Activated T-helper 1 cell treated with anti-CD3 and anti-CD28 coated beads, Interleukin-12 subunit alpha, Interleukin-12 subunit beta, Interleukin-2, Interleukin-4 antibody, amounts not matched to agents 30 ng/mL and 10 ng/mL and 1 ng/mL, durations not matched to agents 14 hours and 24 hours and 36 hours (primary cell): ENCODE measurements at places on chromosomes 16 and 17.
A peak's percentile ranks its signal among the peaks of the same experiment; 100 is the strongest.

DNA sequence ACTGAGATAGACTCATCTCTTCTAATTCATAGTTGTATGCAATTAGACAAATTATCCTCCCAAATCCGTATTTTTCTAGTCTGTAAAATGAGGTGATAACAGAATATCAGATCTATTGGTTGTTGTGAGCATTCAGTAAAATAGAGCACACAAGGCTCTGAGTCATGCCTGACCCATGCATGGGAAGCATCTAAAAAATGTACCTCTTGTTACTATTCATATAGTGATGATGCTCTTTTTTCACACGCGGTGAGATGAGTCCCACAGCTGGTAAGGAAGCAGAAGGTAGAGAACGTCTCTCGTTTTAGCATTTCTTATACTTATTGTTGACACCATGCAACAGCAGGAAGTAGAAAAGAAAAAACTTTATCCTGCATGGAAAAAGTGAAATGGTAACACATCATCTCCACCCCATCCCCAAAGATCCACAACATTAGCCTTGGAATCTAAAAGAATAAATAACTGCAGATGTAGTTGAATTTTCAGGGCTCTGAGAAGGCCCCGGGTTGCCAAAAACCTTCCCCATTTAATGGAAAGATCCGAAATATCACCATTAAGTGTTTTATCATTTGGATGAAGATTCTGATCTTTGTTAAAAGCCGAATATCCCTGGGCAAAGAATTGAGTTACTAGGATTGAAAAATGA, 215.6 kb downstream of the TMEM114 start:
- DNase-seq: no peak

- DNase-seq: no peak
These were observed 7.1 kb downstream of the POLDIP2 start for GRCh38 chr17:28350271-28350670.

DNA sequence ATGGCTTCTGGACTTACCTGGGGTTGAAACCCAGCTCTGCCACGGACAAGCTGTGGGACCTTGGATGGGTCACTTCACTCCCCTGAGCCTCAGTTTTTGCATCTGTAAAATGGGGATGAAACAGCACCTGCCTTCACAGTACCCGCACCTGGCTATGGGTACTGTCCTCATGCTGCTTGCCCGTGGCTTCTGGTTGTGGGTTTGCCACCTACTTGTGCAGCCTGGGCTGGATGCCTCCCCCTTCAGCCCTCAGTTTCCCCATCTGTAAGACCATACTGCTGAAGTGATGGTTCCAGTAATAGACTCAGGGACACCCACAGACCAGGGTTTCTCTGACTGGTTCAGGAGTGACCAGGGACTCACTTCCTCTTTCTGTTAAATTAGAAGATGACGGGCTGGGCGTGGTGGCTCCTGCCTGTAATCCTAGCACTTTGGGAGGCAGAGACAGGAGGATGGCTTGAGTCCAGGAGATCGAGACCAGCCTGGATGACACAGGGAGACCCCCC, 9.4 kb downstream of the GLIS2 start:
- DNase-seq: no peak

GRCh38 chr17:7004398-7005253, 7.8 kb upstream of the RNASEK start:
- DNase-seq: peak; percentile 48

GRCh38 chr17:55641676-55642081, 81.0 kb downstream of the TMEM100 start:
- DNase-seq: peak; percentile 4

GRCh38 chr16:8864480-8865110, 4.2 kb downstream of the CARHSP1 start:
- no peak for DNase-seq

DNA sequence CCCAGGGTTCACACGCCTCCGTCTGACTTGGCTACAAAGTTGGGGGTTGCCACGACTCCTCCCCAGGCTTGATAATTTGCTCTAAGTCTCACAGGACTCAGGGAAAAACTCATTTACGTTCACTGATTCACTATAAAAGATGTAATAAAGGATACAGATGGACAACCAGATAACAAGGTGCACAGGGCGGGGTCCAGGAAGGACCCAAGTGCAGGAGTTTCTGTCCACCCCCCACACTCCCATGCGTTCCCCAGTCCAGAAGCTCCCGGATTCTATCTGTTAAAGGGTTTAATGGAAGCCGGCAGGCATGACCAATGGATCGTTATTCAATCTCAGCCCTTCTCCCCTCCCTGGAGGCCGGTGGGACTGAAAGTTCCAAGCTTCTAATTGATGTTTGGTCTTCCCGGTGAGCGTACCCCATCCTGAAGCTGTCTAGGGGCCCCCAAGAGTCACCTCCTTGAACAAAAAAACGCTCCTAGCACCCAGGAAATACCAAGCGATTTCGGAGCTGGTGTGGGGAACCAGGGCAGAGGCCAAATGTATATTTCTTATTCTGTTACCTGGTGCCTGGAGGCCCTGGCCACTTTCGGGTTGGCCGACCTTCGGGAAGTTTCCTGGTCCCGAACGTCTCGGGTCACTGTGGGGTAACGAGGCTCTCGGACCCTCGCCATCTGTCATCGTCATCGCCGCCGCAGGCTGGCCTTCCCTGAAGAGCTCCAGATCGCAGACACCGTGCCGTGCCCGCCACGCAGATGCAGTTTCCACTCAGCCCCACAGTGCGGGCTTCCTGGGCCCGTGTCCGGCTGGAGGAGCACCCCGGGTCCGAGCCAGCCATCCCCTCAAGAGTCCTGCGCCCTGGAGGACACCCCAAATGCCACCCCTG, 13.5 kb upstream of the METRNL start:
- DNase-seq: no peak

GRCh38 chr16:12674071-12674470, 129.6 kb downstream of the CPPED1 start:
- DNase-seq: no peak

GRCh38 chr17:27157297-27157696, 136.6 kb upstream of the WSB1 start:
- no peak for DNase-seq

GRCh38 chr16:79758615-79759346, 158.2 kb upstream of the MAF start:
- DNase-seq: no peak

DNA sequence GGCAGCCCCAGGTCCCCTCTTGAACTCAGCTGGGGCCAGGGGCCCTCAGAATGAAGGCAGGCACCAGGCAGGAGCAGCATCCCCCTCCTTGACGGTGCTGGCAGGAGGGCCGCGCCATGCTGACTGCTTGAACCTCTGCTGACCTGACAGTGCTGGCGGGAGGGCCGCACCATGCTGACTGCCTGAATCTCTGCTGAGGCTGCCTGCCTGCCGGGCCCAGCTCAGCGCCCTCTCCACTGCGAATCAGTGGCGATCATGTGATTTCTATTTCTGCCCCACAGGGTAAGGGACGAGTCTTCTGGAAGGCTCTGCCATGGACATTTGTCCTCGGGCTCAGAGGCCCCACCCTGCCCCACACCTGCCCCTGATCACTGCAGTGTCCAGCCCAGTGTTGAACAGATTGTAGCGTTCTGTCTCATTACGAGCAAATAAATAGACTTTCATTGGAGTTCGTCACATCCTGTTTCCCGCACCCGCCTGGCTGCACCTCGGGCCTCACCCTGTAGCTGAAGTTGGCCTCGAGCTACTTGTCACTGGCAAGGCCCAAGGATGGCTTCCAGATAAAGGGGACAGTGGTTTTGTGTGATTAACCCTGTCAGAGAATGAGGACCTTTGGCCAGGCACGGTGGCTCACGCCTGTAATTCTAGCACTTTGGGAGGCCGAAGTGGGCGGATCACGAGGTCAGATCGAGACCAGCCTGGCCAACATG, 8.6 kb downstream of the C16orf90 start:
- no peak for DNase-seq

DNA sequence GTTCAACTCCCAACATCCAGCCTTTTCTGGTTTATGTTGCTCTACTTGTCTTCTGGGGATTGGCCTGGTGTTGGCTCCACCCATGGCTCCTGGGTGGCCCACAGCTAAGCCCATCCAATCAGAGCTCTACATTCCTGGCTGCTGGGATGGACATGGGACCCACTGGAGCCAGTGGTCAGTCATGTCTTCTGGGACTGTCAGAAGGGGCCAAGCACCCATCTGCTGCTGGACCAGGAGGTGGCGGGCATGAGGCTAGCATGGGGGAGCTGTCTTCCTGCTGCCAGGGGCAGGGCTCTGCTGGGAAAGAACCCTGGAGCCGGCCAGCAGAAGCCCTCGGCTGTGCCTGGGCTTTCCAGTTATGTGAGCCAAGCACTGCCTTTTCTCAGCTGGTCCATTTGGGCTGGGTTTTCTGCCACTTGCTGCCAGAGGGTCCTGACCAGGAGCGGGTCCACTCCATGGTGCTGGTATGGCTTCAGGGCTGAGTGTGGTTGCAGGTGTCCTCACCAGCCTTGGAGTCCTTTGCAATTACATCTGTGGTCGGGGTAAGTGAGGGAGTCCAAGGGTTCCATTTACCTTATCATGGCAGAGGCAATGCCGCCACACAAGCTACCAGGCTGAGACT, 17.4 kb upstream of the ZNF469 start:
- no peak for DNase-seq

DNA sequence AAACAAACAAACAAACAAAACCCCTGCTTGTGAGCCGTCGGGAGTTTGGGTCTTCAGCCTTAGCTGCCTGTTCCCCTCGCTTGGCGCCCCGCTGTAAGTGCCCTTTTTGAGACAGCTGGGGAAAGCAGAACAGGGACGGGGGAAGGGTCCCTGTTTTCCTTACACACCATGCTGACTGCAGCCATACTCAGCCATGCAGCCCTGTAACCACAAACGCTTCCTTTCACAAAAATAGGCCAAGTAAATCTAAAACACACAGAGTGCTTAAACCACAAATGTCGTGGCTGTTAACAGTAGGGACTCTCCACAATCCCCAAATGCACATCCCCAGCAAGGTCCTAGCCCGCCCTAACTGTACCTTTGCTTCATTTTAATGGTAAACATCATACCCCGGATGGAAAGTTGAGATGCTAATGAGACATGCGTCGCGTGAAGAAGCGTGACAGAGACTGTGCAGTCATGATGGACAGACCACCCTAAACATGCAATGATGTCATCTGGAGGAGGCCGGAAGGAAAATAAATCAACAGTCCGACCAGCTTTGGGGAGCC, 129.9 kb downstream of the MGAT5B start:
- peak; percentile 73 for DNase-seq

GRCh38 chr17:51493206-51493605, 232.9 kb downstream of the UTP18 start:
- no peak for DNase-seq

GRCh38 chr16:7332611-7333010, at the start of gene RBFOX1:
RBFOX1 (plus strand) TSS chr16:7332845.
- DNase-seq: no peak

DNA sequence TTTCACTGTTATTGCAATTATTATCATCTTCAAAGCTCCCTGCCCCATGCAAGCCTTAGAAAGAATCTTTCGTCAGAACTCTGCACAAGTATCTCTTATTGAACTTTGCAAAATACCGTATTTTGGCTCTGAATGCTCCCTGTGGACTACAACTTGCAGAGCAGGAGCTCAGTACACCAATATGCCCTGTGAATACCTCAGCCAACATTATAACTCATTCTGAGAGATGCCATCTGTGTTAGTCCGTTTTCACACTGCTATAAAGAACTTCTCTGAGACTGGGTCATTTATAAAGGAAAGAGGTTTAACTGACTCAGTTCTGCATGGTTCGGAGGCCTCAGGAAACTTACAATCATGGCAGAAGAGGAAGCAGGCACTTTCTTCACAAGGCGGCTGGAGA, 87.2 kb upstream of the XYLT1 start:
- no peak for DNase-seq

DNA sequence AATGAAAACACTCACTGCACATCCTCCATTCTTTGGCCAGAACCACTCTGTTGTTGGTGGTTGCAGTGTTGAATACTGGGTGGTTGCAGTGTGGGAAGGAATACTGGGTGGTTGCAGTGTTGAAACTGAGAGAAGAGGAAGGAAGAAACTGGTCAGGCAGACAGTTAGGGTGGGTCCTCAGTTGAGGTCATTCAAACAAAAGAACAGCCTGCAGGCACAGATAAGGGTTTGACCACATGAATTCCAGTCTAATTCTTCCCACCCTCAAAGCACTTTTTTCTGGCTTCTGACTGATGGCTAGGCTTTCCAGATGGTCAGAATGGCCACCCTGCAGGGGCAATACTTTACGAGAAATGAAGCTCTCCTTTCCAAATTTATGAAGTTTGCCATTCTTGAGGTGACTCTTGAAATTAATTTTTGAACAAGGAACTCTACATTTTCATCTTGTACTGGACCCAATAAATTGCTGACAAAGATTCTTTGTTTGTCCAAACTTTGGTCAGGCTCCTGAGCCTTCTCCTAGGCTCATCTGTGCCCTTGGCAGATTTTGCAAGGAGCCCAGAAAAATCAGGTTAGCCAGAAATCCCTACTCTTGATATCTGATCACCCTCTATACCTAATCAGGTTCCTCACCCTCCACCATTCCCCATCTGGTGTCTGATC, 596.6 kb upstream of the CDH5 start:
- no peak for DNase-seq

DNA sequence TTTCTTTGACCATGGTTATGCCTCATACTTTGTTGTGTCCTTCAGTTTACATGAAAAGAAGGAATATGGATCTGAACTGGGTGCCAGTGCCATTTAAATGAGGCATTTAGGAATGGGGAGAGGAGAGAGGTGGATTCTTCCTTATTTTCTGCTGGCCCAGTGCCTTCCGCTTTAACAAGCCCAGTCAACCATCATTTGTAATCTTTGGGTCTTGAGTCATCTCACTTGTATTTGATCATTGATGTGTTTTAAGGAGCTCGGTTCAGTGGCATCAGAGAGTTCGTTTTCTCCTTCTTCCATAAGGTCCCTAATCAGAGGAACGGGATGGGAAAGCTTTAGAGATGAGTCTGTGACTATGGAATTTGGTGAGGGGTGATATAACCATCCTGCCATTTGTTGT, 334.9 kb downstream of the WWOX start:
- no peak for DNase-seq

DNA sequence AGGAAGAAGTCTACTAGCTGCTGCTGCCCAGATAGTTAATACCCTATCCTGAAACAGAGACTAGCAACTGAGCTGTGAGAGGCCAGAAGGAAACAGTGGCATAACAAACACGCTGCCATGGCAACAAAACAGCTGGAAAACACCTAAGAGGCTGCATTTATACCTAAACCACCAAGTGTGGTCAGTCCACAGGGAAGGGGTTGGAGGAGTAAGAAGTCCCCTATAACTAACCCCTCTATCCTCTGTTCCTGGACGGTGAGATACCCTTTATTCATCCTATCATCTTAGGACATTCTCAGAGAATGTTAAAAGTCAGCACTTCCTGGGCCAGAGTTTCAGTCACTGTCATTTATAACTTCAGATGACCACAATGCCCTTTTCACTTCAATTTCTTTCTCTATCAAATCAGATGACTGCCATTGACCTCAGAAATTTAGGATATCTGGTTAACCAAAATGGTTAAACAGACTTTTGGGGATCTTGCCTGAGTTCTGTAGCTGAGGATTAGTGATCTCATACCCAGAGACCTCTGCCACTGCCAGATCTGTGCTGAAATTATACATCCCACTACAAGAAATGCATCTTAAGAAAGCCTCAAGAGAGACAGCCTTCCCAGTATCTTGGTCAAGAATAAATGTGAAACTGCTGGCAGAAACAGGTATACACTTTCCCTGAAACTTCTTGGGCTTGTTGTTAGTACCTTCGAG, 36.2 kb downstream of the STH start:
- DNase-seq: peak; percentile 11
